Smooth muscle cell of the umbilical artery (primary cell): ENCODE measurements at places on chromosomes 3 and 15. TPM values are rescaled to one million over a fixed set of nuclear protein-coding genes. Genes with fewer than 3 reads are reported as not detected.

Gene TMIE
- total RNA-seq, result not detected in 2 replicates

Gene ZBTB20
- 6.5 and 9.5 TPM in 2 replicates for total RNA-seq

Gene ALDH1A3
- total RNA-seq, result 515 and 604 TPM in 2 replicates

Gene DGKG
- 3.9 and 6.7 TPM in 2 replicates for total RNA-seq

Gene GOLGA8R
- total RNA-seq, result 1.2 and 3.3 TPM in 2 replicates
